ENCODE measurements at places on chromosomes 6 and 20. TPM values are rescaled to one million over a fixed set of nuclear protein-coding genes. Genes with fewer than 3 reads are reported as not detected.

The OR2B6 gene
- total RNA-seq: not detected

- no peak for DNase-seq
- no peak overlapping the region for H3K27ac ChIP-seq
- no peak overlapping the region for H3K4me3 ChIP-seq
These were observed 22.8 kb downstream of the FOXQ1 start for GRCh38 chr6:1334684-1335083.

The CST2 gene
- total RNA-seq: not detected

- H3K36me3 ChIP-seq: no peaks in the 10 kb centered on the region
- no peaks in the 10 kb centered on the region for H3K27me3 ChIP-seq
- no peak overlapping the region for H3K27ac ChIP-seq
- no peak overlapping the region for H3K4me3 ChIP-seq
- no peaks in the 10 kb centered on the region for H3K4me1 ChIP-seq
- DNase-seq: no peak
These were observed 3.5 kb upstream of the UNC93A start for GRCh38 chr6:167287513-167288048.

The PPP1R14C gene
- total RNA-seq: 0.95 TPM

GRCh38 chr6:151352410-151353396 lies 38.7 kb downstream of the ZBTB2 start:
- no peak overlapping the region for H3K4me3 ChIP-seq
- H3K27me3 ChIP-seq: no peaks in the 10 kb centered on the region
- no peak for DNase-seq
- no peaks in the 10 kb centered on the region for H3K4me1 ChIP-seq
- no peak overlapping the region for H3K27ac ChIP-seq

DNA sequence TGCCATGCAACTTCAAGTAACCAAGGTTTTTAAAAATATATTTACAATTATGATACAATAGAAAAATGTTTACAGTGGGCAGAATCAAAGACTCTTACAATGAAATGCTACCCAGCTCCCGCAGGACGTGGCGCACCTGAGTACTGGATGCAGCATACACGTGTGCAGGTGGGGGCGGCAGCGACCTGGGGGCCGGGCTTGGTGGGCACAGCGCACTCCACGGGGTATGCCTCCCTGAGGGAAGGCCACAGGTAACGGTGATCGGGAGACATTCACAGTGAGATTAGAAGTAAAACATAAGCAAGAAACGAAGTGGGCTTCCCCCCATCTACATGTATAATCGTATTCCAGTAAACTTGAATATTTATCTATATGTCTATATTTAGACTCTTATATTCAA lies 54.2 kb downstream of the WDR27 start:
- DNase-seq: no peak
- no peak overlapping the region for H3K4me3 ChIP-seq
- H3K4me1 ChIP-seq: no peaks in the 10 kb centered on the region
- no peak overlapping the region for H3K27ac ChIP-seq
- no peaks in the 10 kb centered on the region for H3K36me3 ChIP-seq

DNA sequence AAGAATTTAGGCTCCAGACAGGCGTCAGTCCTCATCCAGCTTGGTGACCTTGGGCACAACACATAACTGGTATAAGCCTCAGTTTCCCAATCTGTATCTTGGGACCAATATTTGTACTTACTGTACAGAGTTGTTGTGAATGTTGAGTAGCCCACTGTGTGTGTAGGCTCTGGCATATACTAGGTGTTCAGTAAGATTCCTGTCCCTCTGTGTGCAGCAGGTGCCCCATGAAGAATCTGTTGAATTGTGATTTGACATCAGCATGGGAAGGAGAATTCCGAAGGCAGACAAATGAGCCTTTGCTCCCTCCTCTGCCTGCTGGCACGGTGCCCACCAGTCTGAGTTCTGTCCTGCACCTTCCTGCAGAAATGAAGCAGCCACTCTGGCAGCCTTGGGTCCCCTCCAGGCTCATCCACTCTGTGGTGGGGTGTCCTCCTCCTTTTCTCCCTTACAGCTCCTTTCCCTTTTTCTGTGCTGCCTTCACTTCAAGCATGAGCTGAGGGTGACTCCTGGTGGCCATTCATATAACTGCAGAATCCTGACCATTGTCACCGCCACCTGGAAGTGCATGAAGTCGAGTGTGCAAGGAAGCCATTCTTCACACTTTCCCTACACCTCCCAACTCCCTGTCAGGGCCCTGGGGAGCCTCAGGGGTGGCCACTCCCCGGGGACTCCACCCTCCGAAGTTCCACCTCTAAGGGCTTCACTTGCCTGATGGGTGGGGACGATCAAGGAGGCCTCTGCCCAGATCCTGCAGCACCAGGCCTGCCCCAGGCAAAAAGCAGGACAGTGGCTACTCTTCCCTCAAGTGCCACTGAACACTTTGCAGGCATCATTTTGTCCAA lies 48.2 kb downstream of the MRPL14 start:
- no peak overlapping the region for H3K27ac ChIP-seq
- H3K27me3 ChIP-seq: no peaks in the 10 kb centered on the region
- H3K36me3 ChIP-seq: no peaks in the 10 kb centered on the region
- H3K4me1 ChIP-seq: peaks cover under 1% of the 10 kb centered on the region

The HTR1E gene
- total RNA-seq: not detected

Measured in thoracic aorta (tissue), 2 donors.